ENCODE measurements at places on chromosomes 12 and 14.

- no peak for DNase-seq
Measured at GRCh38 chr12:106115440-106115839, 23.3 kb downstream of the NUAK1 start.

DNA sequence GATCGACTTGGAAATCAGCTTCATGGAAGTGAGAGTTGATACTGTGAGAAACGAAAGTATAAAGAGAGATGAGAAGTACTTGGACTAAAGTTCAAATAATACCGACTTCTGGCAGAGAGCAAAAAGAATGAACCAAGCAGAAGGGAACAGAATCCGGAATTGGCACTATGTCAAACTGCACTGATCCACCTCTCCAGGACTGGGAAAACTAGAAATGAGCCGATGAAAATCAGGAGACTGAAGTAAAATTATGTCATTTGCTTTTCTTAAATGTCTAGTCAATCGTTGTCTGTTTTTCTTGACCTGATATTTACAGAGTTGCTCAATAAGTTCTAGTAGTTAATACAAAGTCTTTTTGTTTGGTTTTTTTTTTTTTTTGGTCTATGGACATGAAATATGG, 163.0 kb upstream of the FOXG1 start:
- no peak for DNase-seq

GRCh38 chr14:60645126-60645741, 4.0 kb downstream of the SIX1 start:
- DNase-seq, result no peak

GRCh38 chr14:76782885-76783566, 21.8 kb downstream of the VASH1 start:
- no peak for DNase-seq

- no peak for DNase-seq
Measured at GRCh38 chr12:42945927-42946326, 356.4 kb upstream of the PRICKLE1 start.

GRCh38 chr14:22896760-22897159, 13.7 kb downstream of the REM2 start:
- no peak for DNase-seq

- DNase-seq, result no peak
Measured at GRCh38 chr12:123167329-123167728, 16.4 kb upstream of the PITPNM2 start.

DNA sequence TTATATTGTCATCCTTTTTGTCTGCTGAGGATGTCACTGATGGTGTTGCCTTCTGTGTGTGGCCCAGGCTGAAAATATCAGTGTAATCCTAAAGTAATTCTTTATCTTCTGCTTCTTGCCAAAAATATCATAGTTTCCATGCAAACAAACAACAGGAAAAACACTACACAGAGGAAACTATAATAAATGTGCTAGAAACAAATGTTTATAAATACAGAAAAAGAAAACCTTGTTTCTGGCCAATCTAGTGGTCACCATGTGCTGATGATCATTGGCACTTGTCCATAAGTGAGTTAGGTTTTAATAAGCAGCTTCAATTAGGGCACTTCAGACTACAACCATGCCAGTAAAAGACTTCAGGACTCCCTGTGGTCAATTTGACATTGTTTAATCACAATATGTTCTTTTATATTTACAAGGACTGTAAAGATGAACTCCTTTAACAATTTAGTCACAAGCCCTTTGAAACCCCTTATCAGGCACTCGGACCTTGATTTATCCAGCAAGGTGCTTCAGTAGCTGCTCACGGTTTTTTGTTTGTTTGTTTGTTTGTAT, 124.8 kb downstream of the TMTC3 start:
- no peak for DNase-seq

GRCh38 chr12:12916135-12916944, 25.0 kb downstream of the GPRC5A start:
- peak; percentile 57 for DNase-seq

DNA sequence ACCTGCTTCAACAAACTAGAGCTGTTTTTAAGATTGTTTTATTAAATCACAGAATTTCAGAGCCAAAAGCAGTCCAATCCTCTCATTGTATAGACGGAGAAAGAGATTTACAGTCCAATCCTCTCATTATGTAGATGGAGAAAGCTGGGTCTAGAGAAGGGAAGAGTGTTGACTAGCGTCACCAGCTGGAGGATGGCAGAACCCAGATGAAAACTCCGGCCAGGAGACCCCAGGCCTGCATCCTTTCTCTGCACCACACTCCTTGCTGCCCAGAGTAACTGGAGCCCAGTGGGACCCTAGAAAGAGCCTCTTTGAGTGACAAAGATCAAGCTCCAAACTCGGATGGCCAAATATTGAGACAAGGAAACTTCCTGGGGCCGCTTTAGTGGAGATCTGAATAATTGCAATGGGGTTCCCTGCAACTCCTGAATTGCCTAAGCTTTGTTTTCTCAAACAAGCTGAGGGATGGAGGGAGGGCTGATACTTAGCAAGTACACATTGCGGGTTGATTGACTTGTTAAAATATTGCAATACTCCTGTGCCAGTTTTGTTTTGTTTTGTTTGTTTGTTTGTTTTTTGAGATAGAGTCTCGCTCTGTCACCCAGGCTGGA, 12.5 kb downstream of the AMDHD1 start:
- DNase-seq, result no peak

- no peak for DNase-seq
Measured at GRCh38 chr14:100914597-100915021, 11.1 kb upstream of the RTL1 start.

DNA sequence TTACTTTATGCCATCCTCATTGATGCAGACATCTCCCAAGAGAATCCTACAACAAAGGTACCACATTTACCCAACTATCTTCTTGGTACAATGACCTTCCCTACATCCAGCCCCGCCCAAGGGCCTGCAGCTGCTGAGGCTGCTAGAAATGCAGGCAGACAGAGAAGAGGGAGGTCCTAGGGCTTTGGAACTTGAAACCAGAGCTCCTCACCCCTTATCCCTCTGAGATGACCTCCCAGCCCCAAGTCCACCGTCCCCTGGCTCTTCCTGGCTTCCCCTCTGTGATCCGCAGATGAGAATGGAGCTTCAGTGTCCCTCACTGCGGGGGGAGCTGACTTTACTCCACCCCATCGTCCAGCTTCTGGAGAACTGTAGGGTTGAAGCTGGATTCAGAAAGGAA, 1.6 kb upstream of the TNFRSF1A start:
- no peak for DNase-seq

DNA sequence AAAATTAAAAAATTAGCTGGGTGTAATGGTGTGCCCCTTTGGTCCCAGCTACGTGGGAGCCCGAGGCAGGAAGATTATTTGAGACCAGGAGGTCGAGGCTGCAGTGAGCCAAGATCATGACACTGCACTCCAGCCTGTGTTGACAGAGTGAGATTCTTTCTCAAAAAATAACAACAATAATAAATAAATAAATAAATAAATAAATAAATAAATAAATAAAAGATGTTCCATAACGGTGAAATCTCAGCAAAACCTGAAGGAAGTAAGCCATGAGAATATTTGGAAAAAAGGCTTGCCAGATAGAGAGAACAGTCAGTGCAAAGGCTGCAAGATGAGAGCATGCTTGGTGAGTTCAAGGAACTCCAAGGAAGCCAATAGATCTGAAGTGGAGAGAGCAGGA, 176.7 kb downstream of the RAD51B start:
- DNase-seq, result no peak

DNA sequence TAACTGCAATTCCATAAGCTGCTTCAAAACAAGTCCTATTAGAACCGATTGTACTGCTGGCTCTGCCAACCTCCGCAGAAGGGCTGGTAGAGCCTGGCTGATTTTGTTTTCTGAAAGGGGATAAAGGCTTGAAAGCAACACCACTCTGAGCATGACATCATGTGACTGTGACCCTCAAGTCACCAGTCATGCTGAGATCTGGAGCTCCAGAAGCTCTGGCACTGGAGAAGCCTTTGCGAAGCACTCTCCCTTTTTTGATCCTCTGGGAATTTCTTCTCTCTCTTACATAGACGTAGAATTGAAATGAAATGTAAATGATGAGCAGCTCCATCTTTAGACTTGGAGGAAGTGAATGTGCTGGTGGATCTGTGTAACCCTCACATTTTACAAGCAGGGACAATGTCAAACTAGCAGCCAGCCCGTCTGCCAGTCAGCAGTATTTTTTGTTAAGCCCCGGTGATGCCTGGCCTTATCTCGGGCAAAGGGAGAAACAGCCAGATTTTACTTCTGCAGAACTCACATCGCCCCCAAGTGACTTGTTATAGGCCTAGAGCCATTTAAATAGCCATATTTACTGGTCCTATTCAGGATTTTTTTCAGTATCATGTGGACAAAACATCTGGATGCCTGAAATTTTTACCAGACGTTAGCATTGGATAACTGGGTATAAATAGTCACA, 112.1 kb upstream of the NPAS3 start:
- no peak for DNase-seq

DNA sequence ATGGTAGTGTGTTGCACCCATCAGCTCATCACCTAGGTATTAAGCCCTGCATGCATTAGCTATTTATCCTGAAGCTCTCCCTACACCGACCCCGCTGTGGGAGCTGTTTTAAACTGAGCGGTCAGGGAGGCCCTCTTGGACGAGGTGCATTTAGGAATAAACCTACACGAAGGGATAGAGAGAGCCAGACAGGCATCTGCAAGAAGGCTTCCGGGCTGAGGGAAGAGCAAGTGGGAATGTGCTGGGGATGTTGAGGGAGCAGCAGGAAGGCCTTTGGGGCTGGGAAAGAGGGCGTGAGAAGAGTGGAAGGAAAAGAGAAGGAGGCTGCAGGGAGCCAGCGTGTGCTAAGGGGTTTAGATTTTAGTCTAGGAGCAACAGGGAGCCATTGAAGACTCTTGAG, 34.5 kb downstream of the RPH3A start:
- DNase-seq, result no peak

DNA sequence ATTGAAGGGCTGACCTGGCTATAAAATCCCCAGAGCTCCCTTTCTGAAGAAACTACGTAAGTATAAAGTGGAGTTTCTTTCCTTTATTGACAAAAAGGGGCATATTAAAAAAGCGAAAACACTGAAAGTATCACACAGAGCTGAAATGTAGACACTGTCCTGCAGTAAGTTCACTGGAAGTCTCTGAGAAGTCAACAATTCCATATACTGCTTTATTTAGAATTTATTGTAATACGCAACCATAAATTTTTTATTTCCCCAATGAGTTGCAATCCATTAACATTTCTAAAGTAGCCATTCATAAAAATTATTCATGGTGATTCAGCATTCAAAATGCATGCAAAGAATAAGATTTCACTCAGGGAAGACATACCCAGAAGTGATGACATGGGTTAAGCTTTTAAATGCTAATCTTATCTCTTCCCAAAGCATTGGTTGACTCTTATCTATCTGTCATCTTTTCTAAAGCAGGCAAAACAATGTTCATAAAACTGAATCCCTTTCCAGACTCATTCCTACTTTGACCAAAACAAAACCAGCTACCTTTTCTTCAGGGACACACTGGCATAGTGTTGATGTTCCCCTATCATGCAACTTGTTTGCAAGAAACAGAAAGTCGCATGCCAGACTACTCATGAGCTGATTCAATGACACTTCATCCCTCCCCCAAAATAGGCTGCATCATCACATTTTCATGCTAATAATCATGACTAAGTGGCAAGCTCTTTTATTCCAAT, 17.3 kb downstream of the KITLG start:
- DNase-seq, result no peak

- DNase-seq, result no peak
Measured at GRCh38 chr12:52234223-52234810, 1.3 kb downstream of the KRT7 start.

- no peak for DNase-seq
Measured at GRCh38 chr14:65003394-65003793, 16.7 kb downstream of the FNTB start.

GRCh38 chr14:100585448-100586152, 1.6 kb downstream of the BEGAIN start:
- DNase-seq, result no peak

GRCh38 chr12:4584281-4584680, 22.3 kb downstream of the DYRK4 start:
- no peak for DNase-seq

DNA sequence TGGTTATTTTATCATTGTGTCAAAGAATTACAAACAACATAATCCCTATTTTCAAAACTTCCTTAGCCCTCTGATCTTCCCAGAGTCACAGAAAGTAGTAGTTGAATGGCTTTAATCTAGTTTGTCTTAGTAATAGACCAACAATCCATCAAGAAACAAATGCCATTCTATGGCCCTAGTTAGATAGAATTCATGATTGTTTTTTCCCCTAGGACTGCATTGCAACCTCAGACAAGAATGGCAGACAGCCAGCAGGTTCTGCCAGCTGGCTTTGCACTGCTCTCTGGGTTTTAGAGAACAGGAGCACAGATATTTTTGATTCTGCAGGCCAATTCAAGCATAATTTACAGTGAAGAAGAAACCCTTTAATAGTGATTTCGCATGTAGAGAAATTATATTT, 33.8 kb downstream of the SYT1 start:
- no peak for DNase-seq

DNA sequence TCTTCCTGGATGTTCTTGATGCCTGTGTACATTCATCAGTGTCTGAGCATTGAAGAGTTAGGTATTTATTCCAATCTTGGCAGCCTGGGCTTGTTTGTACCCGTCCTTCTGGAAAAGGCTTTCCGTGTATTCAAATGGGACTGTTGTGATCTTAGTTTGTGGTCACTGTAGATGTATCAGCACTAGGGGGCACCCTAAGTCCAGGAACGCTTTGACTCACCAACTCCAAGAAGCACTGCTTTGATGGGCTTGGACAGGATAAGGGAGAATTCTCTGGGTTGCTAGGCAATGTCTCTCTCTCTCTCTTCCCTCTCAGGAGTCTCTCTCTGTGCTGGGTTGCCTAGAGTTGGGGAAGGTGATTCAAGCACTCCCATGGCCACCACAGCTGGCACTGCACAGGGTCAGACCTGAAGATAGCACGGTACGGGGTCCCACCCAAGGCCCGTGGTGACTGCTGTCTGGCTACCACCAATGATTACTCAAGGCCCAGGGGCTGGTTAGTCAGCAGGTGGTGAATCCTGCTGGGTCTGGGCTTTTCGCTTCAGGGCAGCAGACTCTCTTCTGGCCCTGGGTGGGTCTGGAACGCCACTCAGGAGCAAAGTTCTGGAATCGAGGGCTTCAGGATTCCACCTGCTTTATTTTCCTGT, 211.1 kb upstream of the RGS6 start:
- DNase-seq, result peak; percentile 48

DNA sequence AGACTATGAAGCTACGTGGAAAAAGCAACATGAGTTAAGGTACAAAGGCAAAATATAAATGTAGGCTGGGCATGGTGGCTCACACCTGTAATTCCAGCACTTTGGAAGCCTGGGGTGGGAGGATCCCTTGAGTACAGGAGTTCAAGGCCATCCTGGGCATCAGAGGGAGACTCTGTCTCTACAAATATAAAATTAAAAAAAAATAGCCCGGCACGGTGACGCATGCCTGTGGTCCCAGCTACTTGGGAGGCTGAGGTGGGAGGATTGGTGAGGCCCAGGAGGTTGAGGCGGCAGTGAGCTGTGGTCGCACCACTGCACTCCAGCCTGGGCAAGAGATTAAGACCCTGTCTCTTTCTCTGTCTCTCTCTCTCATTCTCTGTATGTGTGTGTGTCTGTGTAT, 4.0 kb upstream of the VPS37B start:
- no peak for DNase-seq

DNA sequence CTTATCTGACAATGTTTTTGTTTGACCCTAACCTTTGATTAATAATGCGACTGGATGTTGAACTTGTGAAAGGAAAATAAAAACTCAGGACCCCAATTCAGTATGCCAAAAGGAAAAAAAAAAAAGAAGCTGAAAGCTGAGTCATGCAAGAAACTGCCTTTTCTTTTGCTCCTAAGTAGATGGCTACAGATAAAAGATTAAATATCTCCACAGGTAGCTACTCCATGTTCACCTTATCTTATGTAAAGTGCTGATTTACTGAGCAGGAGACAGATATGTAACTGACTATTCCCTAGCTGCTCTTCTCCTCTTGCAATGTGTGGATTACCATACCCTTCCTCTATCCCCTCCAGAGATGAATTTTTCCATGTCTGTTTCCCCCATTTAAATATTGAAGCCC, 30.8 kb upstream of the TCL1B start:
- no peak for DNase-seq
